ENCODE measurements at places on chromosomes 13 and 19.

DNA sequence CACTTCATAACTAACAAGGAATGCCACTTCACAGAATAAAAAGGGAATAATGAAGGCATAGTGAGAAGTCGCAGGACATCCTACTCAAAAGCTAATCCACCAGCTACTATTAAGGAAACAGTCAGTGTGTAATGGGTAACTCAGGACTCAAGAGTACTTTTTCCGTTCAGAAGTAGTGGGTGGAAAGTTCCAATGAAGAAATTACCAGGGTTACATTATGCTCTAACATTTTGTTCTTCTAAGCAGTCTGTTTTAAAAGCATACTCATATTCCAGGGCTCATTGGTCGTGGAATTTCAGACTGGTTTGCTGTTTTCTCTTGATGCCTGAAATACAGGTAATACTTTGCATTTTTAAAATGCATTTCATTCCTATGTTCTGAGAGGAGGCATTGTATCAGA lies 222.4 kb upstream of the IRS2 start:
- no peak for DNase-seq

- DNase-seq = no peak
Measured at GRCh38 chr13:107351305-107351704, 783.4 kb upstream of the ARGLU1 start.

DNA sequence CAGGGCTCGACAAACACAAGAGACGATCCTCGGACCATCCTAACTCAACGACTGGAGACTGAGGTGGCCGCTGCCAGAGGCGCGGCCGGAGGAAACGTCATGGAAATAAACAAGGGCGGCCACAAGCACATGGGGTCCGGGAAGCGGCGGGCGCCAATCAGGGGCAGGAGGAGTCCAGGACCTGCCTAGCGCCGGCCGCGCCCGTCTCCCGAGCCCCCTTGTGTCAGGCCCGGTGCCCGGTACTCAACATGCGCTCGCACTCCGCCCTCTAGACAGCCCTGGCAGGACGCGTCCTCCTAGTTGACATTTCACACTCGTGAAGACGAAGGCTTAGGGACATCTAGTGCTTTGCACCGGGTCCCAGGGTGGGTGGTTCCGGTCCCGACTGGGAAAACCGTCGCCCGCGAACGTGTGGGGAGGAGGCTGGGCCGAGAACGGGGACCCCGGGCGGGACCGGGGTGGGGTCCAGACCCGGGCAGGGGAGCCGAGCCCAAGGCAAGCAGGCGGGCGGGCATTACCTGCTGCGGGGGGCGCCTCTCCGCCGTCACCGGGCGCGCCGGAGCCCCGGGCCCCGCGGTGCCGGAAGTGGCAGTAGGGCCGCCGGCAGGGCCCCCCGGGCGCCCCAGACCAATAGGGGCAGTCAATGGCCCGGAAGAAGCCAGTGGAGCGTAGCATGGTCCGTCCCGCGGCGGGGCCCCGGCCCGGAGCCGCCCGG lies 442 bp downstream of the REXO1 start:
- DNase-seq = no peak

DNA sequence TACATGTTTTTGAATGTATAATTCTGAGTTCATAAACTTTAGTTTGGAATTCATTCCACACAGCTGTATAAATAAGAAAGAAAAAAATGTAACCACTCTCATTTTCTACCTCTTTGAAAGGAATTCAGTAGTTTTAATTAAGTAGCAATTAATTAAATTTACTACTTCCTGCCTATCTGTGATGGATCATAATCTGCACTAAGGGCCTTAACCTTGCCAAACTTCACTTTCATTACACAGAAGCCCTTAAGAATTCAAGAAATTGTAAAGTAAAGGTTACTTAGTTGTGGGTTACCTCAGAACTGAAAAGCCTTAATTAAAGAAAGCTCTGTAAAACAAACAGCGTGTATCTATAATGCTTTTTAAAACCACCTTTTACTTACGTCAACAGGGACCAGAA lies 111.9 kb upstream of the FBXL3 start:
- DNase-seq = no peak

DNA sequence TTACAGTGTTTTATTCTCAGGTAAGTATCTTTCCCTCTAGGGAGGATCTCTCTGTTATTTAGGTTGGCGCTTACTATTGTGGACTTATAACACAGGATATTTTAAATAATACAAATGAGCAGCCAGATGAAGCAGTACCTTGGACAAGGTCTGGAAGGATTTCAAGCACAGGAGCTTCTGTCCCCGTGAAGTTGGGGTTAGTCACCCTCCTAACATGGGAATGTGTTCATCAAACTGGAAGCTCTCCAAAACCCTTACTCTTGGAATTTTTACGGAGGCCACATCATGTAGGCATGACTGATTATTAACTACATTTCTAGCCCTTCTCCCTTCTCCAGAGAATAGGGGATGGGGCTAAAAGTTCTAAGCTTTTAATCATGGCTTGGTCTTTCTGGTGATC lies 38.3 kb upstream of the SPRY2 start:
- no peak for DNase-seq

- DNase-seq = no peak
Measured at GRCh38 chr19:29944390-29945012, 2.5 kb downstream of the URI1 start.

GRCh38 chr13:42706286-42706685 lies 75.1 kb upstream of the FAM216B start:
- no peak for DNase-seq

DNA sequence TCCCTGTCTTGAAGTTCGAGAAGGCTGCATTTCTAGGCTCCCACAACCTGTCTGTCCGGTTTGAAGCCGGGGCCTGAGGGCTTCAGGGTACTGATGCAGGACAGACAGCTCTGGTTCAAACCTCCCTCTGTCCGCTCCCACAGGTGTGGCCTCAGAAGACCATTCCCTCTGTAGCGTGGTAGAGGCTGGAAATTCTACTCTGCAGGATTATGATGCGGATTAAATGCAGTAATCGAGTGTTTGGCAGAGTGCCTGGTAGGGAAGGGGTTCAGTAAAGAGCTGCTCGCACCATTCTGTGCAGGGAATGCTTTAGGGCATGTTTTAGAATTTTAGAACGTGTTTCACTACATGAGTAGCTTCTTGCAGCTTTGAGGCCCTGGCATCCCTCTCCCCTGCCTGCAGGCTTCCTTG lies 30.5 kb downstream of the PPP1R37 start:
- no peak for DNase-seq

- peak; percentile 41 for DNase-seq
Measured at GRCh38 chr19:10418485-10419199, 1.7 kb upstream of the PDE4A start.

DNA sequence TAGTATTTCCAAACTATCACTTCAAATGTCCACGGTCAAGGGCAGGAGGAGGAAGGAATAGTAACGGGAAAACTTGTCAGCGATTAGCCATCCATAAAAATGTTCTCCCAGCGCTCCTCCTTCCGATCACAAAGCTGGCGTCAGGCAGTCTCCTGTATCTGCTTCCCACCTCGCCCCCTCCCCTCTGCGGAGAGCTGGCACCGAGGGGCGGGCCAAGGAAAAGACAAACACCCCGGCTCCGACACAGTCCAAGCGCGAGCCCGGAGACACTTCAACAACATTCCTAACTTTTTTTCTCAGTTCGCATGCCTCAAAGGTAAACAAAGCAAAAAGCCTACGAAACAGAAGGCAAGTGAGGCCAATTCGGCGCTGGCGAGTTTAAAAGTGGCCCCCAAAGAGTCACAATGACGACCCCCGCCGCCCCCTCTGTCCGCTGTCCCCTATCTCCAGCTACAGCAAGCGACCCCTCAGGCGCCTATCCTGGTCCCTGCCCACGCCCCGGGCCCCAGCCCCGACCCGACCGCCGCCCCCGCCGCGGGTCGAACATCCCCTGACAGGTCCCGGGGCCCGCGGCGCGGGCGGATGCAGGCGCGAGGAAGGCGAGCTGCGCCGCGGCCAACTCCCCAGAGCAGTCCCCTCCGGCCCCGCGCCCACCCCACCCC lies 736 bp downstream of the SMAD9 start:
- no peak for DNase-seq

DNA sequence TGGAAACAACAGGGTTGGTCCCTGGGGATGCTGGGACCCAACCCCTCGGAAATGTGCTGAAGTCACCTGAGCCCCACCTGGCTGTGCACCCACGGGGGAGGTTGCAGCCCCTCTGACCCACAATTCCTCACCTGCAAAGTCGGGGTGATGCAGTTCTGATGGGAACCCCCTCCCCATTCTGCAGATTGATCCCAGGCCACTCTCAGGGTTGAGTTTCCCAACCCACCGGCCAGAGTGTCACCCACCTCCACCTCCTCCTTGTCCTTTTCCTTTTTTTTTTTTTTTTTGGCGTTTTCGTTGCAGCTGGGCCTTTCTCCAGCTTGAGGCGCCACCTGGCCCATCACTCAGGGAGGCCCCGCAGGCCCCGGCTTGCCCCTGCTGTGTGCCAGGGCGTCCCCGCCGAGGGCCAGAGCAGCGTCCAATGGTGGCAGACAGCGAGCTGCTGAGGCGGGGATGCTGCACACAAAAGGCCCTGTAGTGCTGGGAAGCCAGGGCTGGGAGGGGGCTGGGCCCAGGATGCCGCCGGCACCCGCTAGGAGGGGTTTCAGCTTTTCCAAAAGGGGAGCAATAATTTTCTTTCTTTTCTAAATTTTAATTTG lies 4.6 kb downstream of the PIK3R2 start:
- DNase-seq = no peak

DNA sequence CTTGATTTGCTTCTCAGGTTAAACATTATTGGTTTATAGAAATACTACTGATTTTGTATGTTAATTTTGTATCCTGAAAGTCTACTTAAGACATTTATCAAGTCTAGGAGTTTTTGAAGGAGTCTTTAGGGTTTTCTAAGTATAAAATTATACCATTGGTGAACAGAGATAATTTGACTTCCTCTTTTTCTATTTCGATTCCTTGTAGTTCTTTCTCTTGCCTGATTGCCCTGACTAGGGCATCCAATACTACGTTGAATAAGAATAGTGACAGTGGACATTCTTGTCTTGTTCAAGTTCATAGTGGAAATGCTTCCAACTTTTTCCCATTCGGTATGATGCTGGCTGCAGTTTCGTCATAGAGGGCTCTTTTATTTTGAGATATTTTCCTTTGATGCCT lies 807.5 kb upstream of the SLC10A2 start:
- no peak for DNase-seq

GRCh38 chr13:32941368-32941767 lies 74.9 kb upstream of the KL start:
- DNase-seq = no peak

- DNase-seq = no peak
Measured at GRCh38 chr19:32866564-32867265, 2.9 kb downstream of the SLC7A9 start.

DNA sequence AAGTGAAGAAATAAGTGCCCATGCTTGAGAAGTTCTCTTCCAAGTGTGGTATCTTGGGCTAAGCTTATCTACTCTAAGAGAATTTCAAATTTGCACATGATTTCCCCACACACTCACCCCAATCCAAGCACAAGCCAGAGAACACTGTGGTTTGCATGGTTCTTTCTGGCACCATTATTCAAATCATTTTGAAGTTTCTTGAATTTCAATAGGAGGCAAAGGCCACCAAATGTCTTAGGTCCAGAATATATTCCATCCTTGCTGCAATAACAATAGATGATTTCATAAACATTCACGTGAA lies 359.7 kb downstream of the IRS2 start:
- DNase-seq = no peak

- no peak for DNase-seq
Measured at GRCh38 chr13:48491423-48492095, 41.3 kb downstream of the RCBTB2 start.

DNA sequence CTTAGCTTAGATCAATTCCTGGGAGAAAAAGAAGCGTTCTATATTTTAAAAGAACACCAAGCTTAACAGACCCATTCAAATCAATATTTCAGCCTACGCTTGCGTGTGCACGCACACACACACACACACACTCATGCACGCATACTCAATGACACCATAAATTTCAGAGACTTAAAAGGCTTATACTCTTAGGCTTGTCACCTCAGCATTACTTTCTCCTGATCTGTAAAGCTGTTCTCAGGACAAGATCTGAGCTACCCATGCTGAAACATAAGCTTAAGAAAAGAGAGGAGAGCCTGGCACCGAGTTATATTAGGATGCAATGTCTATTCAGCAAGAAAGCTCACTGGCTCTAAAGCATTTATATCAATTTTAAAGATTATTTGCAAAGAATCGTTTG lies 368.5 kb downstream of the FGF14 start:
- no peak for DNase-seq

DNA sequence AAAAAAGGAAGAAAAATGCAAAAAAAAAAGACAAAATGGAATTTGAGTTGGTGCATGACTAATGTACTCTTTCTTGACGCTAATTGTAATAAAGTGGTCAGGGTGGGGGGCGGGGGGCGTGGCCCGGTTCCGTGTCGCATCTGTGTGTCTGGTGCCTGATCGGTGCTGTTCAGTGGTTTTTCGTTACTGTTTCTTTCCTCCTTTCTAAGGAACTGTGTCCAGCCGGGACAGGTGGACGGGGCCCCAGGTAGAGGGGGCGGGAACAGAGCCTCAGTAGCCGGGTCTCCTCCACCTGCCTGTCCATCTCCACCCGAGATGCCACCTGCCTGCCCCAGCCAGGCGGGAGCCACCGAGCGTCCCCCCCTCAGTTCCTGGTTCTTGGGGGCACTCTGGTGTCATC lies 26.3 kb downstream of the ONECUT3 start:
- DNase-seq = no peak

GRCh38 chr13:60370343-60370742 lies 26.7 kb upstream of the TDRD3 start:
- no peak for DNase-seq

GRCh38 chr13:102198418-102199311 lies 203.2 kb downstream of the FGF14 start:
- DNase-seq = no peak

- no peak for DNase-seq
Measured at GRCh38 chr19:28876609-28877123, 336.3 kb downstream of the UQCRFS1 start.

DNA sequence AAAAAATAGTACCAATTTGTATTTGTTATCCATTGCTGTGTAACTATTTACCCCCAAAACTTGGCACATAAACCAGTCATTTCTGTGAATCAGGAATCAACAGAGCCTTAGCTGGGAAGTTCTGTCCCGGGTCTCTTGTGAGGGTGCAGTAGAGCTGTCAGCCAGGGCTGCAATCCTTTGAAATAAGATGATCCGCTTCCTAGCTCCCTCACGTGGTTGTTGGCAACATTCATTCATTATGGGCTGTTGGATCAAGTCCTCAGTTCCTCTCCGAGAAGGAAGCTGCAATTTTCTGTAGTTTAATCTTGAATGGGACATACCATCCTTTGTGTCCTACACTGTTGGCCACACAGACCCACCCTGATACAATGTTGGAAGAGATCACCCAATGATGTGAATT lies 277.2 kb downstream of the SUCLA2 start:
- no peak for DNase-seq

GRCh38 chr19:9673912-9674662 lies 813 bp downstream of the ZNF562 start:
- DNase-seq = no peak

DNA sequence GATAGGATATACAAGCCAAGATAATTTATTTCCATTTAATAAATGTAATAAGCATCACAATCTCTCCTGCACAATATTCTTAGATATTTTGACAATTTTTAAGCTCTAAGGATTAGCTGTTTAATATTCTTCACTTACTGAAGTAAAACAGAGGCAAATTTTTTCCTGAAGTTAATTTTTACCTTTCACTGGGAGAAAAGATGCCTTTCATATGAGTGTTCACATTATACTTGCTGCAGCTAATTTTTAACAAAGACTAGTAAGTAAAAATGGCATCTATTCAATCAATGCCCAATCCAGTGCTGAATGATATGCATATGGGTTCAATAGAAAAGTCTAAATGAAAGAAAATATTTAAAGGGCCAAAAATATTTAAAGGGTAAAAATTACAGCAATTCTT lies 377.2 kb upstream of the GPC6 start:
- no peak for DNase-seq

All from CD4-positive, alpha-beta T cell treated with Interferon gamma for 1 hour (primary cell).